Calu3 (cell line): ENCODE measurements at places on chromosomes 1 and 21. TPM values are rescaled to one million over a fixed set of nuclear protein-coding genes. Genes with fewer than 3 reads are reported as not detected.
A peak's percentile ranks its signal among the peaks of the same experiment; 100 is the strongest.

DNA sequence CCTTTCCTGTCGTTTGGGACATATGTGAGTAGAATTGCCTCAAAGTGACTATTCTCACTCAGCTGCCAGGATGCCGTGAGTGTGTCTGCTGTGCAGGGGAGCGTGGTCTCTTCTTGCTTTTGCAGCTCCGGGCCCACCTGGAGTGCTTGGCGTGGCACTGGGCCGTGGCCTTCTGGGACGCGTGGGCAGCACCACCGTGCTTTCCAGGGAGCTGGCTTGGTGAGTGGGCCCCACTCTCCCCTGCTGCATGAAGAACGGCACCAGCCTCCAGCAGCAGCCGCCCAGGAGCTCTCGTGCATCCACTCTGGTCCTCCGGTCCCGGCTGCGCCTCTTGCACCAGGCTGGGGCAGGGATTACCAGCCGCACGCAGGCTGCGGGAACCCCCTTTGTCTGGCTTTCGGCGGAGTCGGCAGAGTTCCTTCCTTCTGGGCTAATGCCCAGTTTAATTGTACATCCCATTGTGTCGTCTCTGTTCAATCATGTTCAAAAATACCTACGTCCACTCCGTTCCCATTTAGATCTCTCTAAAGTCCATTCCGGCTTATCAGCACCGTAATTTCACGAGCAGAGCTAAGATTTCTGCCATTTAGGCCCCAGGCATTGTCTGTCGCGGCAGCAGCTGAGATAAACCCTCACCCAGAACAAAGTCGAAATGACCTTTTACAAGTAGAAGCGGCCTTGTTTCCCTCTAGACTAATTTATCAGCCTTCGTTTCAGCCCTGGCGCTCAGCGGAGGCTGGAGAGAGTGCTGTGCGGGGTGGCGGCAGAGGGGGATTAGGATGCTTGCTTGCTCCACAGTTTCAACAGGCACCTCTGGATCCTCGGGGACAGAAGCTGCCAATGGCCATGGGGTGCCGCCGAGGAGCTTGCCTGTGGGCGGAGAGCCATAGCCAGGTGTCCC, 129.6 kb downstream of the PRDM16 start:
- no peak for DNase-seq

SPRR1B gene
- 3.1 TPM in 1 of 2 replicates, not detected in the other for total RNA-seq

- no peak for DNase-seq
Measured at GRCh38 chr21:42360317-42360716, 6.0 kb downstream of the TFF1 start.

- peak; percentile 56 for DNase-seq
Measured at GRCh38 chr1:3678361-3679097, 26.2 kb downstream of the TP73 start.

DNA sequence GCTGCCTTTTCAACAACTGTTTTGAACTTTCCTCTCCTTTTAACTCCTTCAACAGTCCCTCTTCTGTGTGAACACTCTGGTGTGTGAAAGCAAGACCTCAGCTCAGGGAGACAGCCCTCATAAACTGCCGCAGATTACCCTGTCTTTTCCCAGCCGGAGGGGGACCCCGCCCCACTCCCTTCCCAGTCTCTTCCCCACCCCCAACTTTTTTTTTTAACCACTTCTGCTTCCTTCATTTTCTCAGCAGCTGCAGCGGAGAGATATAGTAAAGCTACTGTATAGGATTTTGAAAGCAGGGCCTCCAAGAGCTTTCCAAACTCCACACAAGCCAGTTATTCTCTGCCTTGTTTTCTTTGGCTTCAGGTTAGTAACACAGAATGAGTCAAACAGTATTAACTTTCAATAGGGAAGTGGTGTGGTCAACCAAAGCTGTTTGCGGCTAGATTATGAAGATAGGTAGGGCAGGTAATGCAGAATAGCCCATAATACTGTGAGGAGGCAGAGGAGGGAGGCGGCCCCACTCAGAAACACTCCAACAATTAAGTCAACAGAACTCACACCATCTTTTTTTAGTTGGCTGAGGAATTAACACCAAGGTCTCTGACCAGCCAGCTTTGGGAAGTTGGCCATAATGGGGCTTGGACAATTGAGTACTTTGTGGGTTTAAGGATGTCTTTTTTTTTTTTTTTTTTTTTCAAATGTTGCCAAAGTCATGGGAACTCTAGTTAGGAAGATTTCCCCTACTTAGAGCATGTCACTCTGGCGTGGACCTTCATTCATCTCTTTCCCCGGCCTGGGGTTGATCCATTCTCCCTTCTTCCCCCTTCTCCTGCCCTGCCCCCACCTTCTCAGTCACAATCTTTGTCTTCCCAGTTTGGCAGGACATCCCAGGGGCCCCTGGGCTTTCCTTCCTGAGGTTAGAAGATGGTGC, 177.0 kb downstream of the CLIC6 start:
- peak; percentile 59 for DNase-seq

DNA sequence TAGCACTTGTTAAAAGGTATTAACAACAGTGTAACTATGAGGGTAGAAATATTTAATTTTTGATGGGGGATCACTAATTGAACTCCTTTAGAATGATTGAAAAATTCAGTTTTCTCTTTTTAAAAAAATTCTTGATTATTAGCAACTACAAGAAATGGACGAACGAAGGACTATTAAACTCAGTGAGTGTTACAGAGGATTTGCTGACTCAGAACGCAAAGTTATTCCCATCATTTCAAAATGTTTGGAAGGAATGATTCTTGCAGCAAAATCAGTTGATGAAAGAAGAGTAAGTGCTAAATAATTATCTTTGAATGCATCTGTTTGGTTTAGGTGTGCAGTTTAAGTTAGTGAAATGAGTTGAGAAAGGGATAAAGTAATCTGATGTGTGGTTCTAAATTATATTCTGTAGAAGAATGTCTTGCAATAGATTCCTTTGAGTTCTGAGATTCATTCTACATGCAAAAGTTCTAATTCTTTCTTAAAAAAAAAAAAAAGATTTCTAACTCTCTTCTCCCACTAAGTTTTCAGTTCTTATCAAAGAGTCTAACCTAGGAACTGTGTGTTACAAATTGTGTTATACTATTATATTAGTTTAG, 85.0 kb downstream of the FNBP1L start:
- DNase-seq = no peak

DNA sequence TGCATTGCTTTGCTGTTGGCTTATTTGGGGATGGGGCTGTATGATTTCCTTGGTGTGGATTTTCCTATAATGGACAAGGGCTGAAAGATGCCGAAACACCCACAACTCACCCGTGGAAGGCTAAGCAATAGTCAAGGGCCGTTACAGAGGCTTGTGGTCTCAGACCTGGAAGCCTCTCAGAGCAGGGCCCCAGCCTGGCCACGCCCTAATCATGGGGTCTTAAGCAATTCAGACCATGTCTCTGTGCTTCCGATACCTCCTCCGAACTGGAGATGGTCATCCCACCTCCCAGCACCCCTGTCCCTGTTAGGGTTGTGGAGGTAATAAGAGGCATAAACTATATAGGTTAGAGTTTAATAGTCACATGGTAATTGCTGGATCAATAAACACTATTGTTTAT, 3.4 kb downstream of the ABCG1 start:
- DNase-seq = no peak

DNA sequence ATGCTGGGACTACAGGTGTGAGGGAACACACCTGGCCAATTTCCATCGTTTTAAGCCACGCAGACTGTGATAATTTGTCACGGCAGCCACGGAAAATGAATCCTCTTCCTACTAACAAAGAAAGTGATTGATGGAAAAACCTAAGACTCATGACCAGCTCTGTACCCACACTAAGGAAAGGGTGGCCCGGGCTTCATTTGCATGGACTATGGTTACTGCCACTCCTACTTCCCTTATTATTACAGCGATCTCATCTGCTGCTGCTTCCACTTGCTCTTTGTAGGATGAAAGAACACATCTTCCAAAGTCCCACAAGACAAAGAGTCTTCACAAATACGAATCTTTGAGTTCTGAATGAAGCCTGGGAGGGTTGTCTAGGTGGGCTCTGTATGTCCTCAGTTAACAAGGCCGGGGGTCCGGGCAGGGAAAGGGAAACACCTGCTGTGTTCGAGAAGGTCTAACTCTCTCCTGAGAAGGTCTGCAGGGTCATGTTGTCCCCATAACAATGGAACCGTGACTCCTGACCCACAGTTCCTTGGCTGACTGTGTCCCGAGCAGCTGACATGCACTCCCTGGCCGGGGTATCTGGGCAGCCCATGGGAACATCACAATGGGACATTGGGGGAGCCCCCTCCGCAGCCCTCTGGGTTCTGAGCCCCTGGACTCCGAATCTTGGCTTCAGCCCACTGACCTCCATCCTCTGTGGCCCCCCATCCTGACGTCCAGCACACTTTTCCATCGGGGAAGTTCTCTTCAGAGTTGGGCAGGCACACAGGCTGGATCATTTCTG, 13.3 kb upstream of the TFF1 start:
- DNase-seq = no peak

DNA sequence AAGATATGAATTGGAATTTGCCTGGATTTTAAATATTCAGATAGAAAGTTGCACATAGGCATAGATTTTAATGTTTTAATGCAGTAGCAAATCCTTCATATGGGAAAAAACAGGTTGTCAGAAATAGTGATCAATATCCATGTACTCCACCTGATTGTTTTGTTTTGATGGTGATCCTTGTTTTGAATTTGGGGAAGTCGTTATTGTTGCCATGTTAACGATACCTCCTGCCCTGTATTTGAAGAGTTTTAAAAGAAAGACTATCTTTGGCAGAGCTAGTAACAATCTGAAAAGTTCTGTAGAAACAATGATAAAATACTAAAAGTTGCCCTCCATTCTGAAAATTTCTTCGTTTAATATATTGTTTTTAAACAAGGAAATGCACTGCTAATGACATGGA, 1.1 kb downstream of the CEP350 start:
- DNase-seq = no peak

OR10Z1 gene
- total RNA-seq = not detected in 2 replicates

GRCh38 chr1:62849031-62849430, 65.1 kb downstream of the ATG4C start:
- DNase-seq = no peak

RNF186 gene
- not detected in 2 replicates for total RNA-seq

GJA8 gene
- total RNA-seq = not detected in 2 replicates

- no peak for DNase-seq
Measured at GRCh38 chr1:59110271-59110670, 186.6 kb upstream of the FGGY start.

DNA sequence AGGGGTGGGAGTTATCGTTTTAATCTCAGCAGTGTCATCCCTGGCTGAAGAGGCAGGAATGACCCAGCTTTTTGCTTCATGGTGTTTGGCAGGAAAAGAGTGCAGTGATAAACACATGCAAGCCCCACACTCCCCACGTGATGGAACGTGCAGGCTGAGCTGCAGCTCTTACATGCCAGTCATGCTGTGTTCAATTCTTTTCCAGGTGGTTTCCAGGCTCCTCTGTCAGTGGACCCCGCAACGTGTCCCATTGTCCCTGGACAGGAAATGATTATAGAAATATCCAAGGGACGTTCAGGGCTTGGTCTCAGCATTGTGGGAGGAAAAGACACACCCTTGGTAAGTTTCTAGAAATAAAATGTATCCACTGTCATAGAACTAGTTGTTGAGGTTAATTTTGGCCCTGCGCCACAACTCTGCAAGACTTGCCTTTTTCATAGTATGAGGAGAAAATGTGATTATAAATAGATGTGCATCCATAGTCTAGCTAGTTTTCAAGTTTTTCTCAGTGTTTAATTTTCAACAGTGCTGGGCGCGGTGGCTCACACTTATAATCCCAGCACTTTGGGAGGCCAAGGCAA, 110.2 kb upstream of the L1TD1 start:
- DNase-seq = no peak
